ENCODE measurements at places on chromosomes 11 and 22.
A peak's percentile ranks its signal among the peaks of the same experiment; 100 is the strongest.

- no peak for DNase-seq
Measured at GRCh38 chr22:45155050-45155840, 8.5 kb upstream of the NUP50 start.

DNA sequence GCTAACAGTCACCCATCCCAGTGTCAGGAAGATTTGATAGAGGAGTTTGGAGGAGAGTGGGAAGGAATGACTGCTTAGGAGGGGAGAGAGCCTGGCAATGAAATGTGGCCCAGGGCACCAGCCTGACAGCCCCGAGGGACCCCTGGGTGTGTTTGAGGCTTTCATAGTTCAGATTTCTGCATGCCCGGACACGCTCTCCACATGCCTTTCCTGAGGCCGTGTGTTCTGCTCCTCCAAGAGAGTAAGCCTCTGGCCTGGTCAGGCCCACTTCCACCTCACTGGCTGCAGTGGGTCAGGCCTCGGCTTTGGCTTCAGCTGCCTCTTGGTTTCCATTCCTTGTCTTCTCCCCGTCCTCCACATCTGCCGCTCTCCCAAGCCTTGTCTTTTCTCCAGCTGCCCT lies 78.4 kb downstream of the C22orf31 start:
- no peak for DNase-seq

GRCh38 chr11:124644426-124645280 lies 22.0 kb downstream of the TBRG1 start:
- no peak for DNase-seq

- no peak for DNase-seq
Measured at GRCh38 chr11:67652965-67653845, 2.7 kb upstream of the ACY3 start.

DNA sequence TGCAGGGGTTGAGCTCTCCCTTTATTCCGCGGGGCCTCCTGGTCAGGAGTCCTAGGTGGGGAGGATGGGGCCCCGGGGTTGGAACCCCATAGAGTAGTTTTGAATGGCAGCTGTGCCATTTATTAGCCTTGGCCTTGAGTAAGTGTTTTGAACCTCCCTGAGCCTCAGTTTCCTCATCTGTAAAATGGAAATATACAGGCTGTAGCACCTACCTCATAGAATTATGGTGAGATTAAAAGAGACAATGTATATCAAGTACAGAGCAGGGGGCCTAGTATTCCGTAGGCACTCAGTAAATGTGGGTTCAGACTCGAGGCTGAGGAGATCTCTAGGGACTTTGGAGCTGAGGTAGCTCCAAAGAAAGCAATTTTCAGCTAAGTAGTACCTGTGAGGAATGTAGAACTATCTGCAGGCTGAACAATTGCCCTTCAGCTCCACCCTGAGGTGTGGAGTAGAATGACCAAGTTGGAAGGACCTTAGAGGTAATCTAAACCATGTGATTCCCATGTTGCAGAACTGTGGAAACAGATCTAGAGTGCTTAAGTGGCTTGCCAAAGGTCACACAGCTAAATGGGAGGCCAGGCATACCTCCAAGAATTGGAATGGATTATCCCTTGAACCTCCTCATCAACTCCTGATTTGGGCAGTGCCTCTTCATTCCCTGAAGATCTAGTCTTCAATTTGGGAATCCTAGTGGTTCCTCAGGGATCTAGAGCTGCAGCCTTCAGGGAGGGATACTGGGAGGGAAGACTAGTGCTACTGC lies 682 bp downstream of the PGAP2 start:
- peak; percentile 40 for DNase-seq

GRCh38 chr11:78696177-78696576 lies 121.5 kb upstream of the NARS2 start:
- DNase-seq = no peak

DNA sequence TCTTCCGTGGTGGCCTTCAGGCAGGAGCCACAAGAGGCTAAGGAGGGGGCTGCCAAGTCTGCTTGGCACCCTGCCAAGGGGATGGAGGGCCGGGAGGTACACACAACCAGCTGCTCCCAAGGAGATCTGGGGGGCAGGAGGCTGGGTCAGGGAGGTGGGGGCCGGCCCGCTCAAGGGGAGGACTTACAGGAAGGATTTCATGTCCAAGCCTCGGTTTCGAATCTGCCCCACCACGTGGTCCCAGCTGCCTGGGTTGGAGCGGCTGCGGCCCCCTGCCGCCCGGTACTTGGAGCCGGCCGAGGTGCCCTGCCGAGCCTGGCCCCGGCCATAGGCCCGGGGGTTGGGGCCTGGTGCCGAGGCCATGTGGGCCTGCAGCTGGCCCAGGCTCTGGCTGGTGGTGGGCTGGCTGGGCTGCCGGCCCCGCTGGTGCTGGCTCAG lies 33.5 kb downstream of the LRRC10B start:
- no peak for DNase-seq

DNA sequence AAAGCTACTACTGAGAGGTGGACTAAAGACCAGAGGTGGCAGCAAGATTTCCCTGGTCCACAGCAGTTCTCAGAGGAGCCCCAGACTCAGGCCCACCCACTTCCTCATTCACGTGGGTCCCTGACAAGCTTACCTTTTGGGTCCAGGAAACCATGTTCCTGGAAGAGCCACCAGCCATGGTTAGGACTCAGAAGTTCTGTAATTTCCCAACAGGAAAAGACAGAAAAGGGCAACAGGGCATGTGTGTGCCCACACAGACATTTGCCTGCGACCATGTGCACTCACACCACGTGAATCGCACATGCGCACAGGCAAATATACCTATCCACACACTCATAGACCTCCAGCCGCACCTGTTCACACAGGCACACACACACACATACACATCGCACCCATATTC lies 42.9 kb downstream of the LRRC32 start:
- no peak for DNase-seq

DNA sequence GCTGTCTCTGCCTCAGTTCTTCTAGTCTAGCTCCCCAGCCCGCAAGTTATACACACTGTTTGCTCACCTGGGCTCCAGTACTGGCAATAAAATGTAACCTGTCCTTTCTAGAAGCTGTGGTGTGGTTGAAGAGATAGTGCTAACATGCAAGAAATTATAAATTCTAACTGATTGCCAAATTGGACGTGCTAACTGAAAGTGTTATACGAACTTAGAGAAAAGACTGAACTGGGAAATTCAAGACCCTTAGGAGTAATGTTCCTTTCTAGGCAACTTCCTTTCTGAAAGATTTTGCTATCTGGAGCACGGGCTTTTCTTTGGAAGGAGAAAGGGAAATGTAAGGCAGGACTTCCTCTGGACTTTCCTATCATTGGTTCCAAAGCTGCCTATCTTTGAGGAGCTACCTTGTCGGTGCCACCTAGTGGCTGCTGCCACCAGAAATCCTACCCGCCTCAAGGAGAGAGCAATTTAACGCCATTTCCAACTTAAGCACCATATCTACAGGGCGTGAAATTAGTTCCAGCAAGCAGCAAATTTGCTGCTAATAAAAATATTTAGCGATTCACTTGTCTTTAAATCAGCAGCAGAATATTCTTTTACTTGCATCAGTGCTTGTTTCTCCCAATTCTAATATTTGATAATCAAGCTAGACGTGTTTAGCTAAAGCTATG lies 12.7 kb upstream of the TMEM218 start:
- no peak for DNase-seq

GRCh38 chr11:114059984-114060391 lies 477 bp downstream of the ZBTB16 start:
- DNase-seq = no peak

DNA sequence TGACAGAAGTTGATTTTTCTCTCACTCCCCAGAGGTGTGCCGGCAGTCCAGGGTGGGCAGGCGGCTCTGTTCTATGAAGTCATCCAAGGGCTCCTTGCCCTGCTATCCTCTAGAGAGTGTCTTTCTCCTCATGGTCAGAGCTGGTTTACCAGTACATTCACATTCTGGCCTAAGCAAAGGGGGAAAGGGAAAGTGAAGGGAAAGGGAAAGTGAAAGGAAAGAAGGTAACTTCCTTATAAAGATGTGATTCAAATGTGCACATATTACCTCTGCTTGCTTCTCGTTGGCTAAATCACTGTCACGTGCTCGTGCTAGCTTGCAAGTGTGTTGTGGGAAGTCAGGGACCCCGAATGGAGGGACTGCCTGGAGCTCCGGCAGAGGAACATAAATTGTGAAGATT lies 2.9 kb upstream of the HTATIP2 start:
- DNase-seq = peak; percentile 23

- DNase-seq = no peak
Measured at GRCh38 chr11:57162179-57162898, 19.4 kb upstream of the LRRC55 start.

DNA sequence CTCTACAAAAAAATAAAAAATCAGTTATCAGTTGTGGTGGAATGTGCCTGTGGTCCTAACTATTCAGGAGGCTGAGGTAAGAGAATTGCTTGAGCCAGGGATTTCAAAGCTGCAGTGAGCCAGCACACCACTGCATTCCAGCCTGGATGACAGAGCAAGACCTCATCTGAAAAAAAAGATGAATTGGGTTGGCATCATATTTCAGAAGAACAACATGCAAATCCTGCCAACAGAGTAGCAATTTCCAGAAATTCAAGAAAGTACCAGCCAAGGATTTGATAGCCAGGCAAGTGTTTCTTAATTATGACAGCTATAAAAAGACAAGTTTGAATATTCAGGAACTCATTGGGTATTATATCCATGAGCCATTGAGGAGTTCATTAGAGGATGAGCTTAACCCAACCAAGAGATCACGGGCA lies 75.2 kb downstream of the USP47 start:
- no peak for DNase-seq

DNA sequence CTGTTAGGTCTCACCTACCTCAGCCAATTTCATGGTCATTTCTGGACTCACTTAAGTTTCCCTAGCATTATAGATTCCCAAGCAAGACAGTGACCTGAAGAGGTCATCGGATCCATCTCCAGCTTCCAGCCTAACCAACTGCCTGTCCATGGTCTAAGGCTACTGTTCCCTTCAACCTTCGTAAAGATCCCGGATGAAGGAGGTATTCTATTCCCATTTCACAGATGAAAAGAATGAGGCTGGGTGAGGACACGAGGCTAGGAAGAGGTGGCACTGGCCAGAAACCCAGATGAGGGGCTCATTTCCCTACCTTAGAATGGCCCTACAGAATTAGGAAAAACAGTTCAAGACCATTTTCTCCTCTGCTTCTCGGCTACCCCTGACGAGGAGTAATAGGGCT lies 31.3 kb upstream of the DRD2 start:
- no peak for DNase-seq

- no peak for DNase-seq
Measured at GRCh38 chr11:26901162-26901561, 92.8 kb upstream of the FIBIN start.

DNA sequence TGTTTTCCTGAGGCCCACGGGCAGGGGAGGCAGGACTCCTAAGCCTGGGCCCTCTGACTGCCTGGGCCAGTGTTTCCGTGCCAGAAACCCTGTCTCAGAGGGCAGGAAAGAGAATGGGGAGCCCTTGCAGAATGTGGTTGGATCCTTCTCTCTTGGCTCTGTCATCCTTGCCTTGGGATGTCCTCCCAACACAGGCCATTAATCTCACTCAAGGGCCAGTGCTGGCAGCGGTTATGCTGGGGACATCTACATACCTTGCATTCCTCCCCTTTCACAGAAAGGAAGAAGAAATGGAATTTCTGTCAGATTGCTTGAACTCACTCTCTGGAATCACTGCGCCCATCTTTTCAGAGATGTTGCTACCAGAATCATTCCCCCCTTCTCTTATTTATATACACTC lies 296.9 kb downstream of the KIRREL3 start:
- DNase-seq = no peak

DNA sequence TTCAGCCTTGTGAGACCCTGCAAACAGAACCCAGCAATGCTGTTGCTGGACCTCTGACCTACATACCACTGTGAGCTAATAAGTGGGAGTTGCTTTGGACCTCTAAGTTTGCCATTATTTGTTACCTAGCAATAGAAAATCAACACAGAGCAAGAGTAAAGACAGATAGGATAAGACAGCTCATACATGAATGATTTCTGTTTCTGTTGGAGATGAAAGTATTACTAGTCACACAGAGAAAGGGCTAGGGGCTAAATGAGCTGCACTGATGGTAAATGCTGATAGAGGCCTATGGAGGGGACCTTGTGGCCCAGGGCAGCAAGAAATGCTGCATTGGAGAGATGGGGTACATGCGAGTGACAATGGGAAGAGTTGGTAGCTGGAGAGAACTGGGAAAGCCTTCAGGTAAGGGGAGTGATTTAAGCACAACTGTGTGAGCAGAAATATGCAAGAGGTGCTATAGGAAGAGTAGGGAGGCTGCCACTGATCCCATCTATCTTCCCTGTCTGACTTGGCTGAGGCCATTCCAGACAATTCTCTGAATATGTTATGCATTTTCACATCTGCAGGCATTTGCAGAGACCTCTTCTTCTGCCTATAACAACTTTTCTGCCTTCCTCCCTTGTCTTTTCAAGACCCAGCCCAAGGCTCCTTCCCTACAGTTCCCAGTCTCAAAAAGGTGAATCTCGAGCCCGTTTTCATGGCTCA lies 46.1 kb upstream of the SYN3 start:
- DNase-seq = no peak

Data from activated T-helper 1 cell treated with anti-CD3 and anti-CD28 coated beads, Interleukin-12 subunit alpha, Interleukin-12 subunit beta, Interleukin-2, Interleukin-4 antibody, amounts not matched to agents 30 ng/mL and 10 ng/mL and 1 ng/mL, durations not matched to agents 14 hours and 24 hours and 36 hours (primary cell).